Endothelial cell (in vitro differentiated cells): ENCODE measurements at places on chromosomes 12 and 14. TPM values are rescaled to one million over a fixed set of nuclear protein-coding genes. Genes with fewer than 3 reads are reported as not detected.

GRCh38 chr12:42640391-42640790 is 50.8 kb upstream of the PRICKLE1 start:
- H3K27me3 ChIP-seq: no peaks in the 10 kb centered on the region
- no peak overlapping the region for H3K27ac ChIP-seq
- H3K4me1 ChIP-seq: peaks cover 19% of the 10 kb centered on the region

Gene TSPAN9
- 116 TPM for total RNA-seq

- H3K27ac ChIP-seq: no peak overlapping the region
- H3K4me1 ChIP-seq: peaks cover 22% of the 10 kb centered on the region
- DNase-seq: no peak
- H3K4me3 ChIP-seq: no peak overlapping the region
Observed at GRCh38 chr14:68307790-68308168, 485.1 kb downstream of the ZFP36L1 start.

DNA sequence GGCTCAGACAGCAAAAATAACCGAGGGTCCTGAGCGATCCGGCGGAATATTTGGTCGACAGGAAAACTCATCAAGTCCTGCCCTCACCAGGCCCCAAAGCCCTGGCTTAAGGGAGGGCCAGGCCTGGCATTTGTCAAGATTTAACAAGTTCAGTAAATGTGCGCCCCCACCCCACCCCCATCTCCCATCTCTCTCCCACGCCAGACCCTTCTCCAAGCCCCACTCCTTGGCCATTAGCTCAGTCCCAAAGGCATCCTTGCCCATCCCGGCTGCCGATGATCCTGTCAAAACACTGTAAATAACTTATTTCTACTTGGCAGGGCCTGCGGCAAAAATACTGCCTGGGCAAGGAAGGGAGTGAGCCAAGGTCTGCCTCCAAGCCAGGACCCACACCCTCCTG is 52.8 kb downstream of the ITPK1 start:
- H3K36me3 ChIP-seq: no peaks in the 10 kb centered on the region
- no peak overlapping the region for H3K27ac ChIP-seq
- peaks cover 4% of the 10 kb centered on the region for H3K4me1 ChIP-seq

- H3K27me3 ChIP-seq: peaks cover 17% of the 10 kb centered on the region
- no peak overlapping the region for H3K27ac ChIP-seq
- H3K36me3 ChIP-seq: peaks cover 3% of the 10 kb centered on the region
- no peak for DNase-seq
- no peak overlapping the region for H3K4me3 ChIP-seq
- H3K4me1 ChIP-seq: peaks cover 7% of the 10 kb centered on the region
Observed at GRCh38 chr14:23430016-23430722, 5.3 kb downstream of the MYH7 start.

- H3K4me3 ChIP-seq: no peak overlapping the region
- no peaks in the 10 kb centered on the region for H3K36me3 ChIP-seq
- no peak overlapping the region for H3K27ac ChIP-seq
- no peaks in the 10 kb centered on the region for H3K4me1 ChIP-seq
- DNase-seq: no peak
Observed at GRCh38 chr14:61928701-61929100, 166.5 kb downstream of the SNAPC1 start.

Gene B4GALNT1
- 1.3 TPM for total RNA-seq

DNA sequence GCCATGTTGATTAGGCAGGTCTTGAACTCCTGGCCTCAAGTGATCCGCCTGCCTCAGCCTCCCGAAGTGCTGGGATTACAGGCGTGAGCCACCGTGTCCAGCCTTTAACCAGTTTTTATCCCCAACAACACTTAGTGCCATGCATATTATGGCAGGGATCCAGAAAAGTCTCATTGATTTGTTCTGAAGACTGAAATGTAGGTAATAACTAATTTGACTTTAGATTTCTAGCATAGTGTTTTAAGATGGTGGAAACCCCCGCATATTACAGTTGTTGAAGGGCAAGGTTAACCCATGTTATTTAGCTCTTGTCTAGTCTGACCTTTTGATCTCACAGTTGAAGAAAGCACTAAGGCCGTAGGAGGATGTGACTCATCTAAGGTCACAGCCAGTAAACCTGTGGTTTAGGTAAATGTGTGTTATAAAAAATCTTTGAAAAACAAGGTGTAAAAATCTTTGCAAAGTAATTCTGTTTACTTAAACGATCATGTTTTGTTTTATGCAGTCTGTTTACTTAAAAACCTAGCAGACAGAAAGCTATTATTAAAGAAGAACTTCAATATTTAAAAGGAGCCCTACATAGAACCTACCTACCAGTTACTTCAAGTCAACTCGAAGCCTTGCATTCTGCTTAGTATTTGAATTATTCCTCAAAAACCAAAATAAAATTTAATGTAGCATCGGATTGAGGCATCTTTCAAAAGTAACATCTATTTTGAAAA is 24.8 kb downstream of the BICDL1 start:
- H3K36me3 ChIP-seq: no peaks in the 10 kb centered on the region
- no peak for DNase-seq
- no peaks in the 10 kb centered on the region for H3K27me3 ChIP-seq

DNA sequence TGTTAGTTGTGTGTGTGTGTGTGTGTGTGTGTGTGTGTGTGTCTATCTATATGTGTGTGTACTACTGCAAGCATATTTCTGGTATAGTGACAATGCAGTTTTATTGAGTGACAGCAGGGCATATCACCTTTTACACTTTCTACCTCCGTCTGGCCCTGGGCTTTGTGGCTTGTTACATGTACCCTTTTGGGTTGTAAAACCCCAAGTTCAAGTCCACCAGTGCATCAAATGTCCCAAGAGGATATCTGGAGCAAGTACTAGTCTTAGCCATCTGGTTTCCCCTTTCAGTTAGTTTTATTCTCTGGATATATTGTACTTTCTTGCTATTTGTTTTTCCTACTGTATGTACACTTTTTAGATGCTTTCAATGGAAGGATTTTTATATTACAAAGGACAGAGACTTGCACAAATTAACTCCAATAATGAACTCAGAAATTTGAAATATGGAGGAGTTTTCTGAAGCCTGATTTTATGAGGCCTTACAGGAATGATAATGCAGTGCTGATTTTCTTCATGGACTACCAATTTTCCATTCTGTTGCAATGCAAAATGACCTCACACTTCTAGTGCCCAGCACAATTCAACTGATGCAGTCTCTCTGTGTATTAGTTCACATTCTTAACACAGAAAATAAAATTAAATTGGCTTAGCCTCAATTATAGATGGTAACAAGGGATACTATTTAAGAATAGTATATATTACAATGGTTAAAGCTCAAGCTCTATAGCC is 29.1 kb downstream of the SLC16A7 start:
- H3K4me1 ChIP-seq: peaks cover 5% of the 10 kb centered on the region
- H3K36me3 ChIP-seq: no peaks in the 10 kb centered on the region
- H3K27ac ChIP-seq: no peak overlapping the region
- no peak overlapping the region for H3K4me3 ChIP-seq
- DNase-seq: no peak

Gene P2RX2
- not detected for total RNA-seq
